ENCODE measurements at places on chromosomes 3 and 15.

- no peak for DNase-seq
Measured at GRCh38 chr3:186070133-186070532, 38.8 kb downstream of the ETV5 start.

DNA sequence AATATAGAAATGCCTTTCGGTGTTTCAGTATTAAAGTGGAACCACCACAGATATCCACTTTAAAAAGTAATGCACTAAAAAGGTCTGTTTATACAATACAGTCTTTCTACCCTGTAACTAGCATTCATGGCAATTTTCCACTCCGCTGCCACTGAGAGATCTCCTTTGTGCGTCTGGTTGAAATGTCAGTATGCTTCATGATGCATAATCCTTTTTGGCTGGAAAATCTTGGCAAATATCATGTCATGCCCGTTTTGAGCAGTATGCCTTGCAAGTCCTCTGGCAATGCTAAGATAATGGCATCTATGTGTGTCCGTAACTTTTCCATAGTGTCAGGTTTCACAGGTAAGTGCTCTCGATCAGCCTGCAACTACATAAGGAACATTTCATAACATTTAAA lies 30.8 kb upstream of the ARF4 start:
- DNase-seq: no peak

GRCh38 chr3:126649556-126650092 lies 5.3 kb downstream of the TXNRD3 start:
- no peak for DNase-seq

GRCh38 chr3:124117486-124117885 lies 125.6 kb upstream of the ROPN1 start:
- no peak for DNase-seq

GRCh38 chr3:118525077-118525476 lies 509.6 kb downstream of the IGSF11 start:
- DNase-seq: no peak

GRCh38 chr3:72614394-72615074 lies 233.7 kb downstream of the SHQ1 start:
- no peak for DNase-seq

DNA sequence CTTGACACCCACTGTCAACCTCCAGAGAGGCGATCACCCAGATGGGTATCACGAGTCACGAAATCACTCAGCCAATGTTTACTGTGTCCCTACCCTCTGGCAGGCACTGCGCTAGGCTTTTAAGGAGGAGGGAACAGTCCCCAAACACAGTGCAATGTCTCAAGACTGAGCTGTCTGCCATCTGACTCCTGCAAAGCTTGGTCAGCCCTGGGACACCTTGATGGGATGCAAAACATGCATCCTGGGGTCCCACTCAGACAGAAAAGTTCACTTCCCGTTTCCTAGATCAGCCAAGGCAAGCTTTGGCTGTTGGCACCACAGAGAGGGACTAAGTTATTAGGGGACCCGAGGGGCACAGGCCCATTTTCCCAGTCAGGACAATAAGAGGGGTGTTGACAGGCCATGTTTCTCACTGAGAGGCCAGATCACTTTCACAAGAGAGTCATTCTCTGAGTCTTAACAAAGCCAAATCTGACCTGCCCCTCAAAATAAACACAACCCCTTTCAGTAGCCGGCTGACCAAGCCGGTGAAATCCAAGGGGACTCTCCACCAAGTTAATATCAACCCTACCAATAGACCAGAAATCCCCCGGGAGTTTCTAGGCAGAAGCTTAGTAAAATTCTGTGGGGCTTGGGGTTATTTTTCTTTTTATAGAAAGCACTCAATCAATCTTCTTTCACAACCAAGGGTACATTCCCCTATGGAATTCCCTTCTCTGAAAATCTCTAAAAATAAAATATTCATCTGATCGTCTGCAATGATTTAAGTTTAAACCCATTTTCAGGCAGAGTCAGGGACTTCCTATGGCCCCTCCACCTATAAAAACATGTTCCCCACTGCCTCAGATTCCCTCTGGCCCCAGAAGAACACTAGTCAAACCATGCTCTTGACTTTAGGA lies 3.5 kb downstream of the RFTN1 start:
- DNase-seq: no peak

DNA sequence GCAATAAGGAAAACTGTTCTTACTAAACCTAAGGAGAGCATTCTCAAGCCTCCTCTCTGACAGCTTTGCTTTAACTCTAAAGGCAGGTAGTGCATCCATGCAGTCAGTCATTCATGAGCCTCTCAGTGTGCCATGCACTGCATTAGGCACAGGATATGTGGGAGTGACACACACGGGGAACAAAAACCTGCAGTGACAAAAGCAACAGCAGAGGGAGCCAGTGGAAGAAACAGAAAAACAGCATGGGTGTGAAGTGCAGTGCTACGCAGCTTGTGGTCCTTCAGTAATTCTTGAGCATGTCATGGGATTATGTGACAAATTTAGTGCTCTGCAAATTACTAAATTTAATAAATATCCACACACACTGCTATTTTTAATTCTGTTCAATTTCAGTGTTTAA lies 230.7 kb downstream of the BBX start:
- DNase-seq: peak; percentile 64

DNA sequence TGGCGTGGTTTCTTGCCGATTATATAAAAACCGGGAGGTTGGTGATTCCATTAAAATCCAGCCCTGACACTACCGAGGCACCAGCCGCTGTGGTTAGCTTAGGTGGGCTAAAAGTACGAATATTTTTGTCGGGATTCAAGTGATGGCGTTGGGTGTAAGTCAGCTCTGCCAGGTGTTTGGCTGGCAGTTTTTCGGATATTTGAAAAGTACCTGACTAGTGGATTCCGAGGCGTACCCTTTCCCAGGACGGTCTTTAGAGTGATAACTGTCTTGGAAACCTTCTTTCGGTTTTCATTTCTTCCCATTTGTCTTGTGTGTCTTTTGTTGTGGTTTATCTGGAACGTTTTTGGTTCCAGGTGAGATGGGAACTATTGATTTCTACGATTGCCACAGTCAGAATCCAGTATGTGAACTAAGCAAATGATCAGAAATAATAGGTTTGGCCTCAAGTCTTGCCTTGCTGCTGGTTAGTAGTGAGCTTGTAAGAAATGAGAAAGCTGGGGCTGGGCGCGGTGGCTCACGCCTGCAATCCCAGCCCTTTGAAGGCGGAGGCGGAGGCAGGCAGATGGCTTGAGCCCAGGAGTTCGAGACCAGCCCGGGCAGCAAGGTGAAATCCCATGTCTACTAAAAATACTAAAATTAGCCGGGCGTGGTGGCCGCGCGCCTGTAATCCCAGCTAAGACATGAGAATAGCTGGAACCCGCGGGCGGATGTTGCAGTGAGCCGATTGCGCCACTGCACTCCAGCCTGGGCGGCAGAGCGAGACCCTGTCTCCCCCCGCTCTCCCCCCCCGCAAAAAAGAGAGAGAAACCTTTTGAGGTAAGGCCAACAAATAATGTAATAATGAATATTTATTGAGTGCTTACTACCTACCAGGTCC lies 1.4 kb downstream of the FYTTD1 start:
- DNase-seq: no peak

DNA sequence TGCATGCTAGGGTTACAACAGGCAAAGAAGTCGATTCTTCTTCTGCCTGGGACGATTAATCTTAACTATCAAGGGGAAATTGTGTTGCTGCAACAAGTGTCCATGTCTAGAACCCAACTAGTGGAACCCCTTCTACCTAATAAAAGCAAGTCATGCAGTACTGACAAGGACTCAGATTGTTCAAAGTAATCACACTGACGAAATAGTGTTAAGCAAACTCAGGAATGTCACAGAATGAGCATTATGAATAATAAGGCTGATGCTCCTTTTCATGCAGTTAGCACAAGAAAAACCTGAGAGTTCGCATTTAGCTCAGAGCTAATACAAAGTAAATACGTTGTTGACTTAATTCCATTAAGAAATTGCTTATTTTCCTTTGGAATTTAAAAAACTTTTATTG lies 47.5 kb upstream of the TRIM42 start:
- no peak for DNase-seq

- no peak for DNase-seq
Measured at GRCh38 chr15:100920516-100921135, 1.5 kb downstream of the LRRK1 start.

GRCh38 chr15:66025015-66025452 lies 155.7 kb downstream of the RAB11A start:
- DNase-seq: no peak

- DNase-seq: no peak
Measured at GRCh38 chr3:141409940-141410241, 41.6 kb downstream of the ZBTB38 start.

GRCh38 chr15:73872346-73872745 lies 1.0 kb upstream of the TBC1D21 start:
- no peak for DNase-seq
